T follicular helper cell (primary cell): ENCODE measurements at places on chromosomes 2 and 18.

DNA sequence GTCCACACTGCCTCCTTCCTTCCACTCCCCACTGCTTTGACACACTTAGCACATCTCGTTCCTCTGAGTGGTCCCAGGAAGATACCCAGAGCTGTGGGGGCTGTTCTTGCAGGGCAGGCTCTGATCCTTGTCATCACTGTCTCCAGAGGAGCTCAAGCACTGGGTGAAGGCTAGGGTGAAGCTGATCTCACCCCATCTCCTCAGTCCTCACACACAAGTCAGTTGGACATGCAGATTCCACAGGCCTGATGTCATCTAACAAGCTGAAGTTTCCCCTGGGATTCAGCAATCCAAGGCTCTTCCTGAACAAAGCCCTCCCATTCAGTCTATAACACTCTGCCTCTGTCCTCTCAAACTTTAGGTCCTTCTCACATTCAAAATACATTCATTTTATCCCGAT, 90.6 kb upstream of the RAB6C start:
- no peak for DNase-seq

DNA sequence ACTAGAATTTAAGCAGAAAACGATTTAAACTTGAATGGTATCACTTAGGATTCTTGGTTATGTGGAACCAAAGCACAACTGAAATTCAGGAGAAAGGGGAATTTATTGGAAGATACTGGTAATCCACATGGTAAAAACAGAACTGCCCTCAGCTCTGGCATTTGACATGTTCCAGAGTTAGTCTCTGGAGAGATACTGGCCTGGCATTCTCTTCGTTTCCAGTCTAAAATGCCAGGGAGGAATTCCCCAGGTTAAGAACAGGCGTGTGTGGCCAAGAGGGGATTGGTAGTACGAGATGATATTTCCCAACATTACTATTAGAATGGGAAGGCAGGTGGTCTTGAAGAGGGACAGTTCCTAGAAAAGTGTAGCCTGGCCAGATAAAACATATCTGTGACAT, 68.5 kb upstream of the TXNDC2 start:
- no peak for DNase-seq

- no peak for DNase-seq
Measured at GRCh38 chr2:188456114-188456909, 164.6 kb downstream of the GULP1 start.

GRCh38 chr2:127398239-127398590, 10.4 kb upstream of the MAP3K2 start:
- no peak for DNase-seq

DNA sequence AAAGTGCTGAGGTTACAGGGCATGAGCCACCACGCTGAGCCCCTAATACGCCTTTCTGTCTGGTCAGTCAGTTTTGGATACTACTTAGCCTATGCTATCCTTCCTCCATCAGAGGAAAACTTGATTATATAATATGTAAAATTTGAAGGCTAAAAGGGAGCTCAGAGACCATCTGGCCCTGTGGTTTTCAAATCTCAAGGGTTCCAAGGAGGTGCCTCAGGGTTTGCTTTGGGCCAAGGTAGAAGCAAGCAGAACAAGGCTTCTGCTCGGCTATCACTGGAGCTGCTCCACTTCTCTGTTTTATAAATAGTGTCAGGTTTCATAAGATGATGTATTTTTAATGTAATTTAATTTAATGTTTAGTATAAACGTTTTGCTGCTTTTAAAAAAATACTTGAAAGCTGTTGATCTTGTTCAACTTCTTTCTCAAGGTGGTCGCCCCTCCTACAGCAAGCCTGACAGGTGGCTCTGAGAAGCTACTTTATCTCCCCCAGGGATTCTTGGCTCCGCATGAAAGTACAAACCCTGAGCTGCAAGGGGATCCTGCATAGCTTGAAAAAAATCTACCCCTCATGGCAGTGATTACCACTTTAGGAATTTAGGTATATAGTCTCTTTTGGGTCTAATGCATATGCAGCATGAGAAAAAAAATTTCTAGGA, 290.3 kb downstream of the CNTNAP5 start:
- no peak for DNase-seq
